Stimulated activated CD4-positive, alpha-beta T cell treated with anti-CD3 and anti-CD28 coated beads, TNF-alpha, amount 100 ng/mL, for 24 hours (primary cell): ENCODE measurements at places on chromosomes 1 and 21.

DNA sequence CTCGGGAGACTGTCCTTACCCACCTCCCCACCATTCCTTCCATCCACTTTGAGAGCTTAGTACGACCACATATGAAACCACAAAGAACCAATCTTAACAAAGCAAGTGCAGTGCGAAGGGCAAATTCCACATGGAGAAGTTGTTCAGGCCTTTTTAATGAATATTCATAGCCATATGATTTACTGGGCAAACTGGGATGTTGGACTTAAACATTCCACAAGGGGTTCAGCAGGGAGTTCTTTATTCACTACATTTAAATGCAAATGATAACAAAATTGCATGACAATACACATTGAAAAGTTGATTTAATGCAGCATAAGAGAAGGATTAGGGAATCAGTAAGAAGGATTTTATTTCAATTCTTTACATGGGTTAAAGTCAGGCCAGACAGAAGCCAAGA is 14.7 kb downstream of the NMNAT2 start:
- DNase-seq, result no peak

- DNase-seq, result no peak
Measured at GRCh38 chr1:35707601-35708440, 10.9 kb downstream of the C1orf216 start.

GRCh38 chr21:38831526-38832467 is 26.1 kb downstream of the ETS2 start:
- peak; percentile 12 for DNase-seq

DNA sequence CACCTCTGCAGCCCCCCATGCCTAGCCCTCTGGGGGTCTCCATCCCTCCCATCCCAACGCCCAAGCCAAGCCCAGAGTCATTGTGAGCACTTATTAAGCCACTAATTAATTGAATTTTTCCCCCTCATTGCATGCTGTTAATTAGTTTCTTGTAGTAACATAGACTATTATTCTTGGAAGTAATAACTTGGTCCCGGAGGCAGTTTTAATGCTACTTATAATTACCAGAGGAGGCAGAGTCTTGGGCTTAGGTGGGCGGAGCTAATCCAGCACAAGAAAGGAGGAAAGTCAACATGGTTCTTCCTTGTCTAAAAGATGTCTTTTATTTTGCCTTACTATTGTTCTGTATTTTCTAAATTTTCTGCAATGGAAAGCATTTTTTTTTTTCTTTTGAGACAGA is 27.7 kb downstream of the FBXO2 start:
- no peak for DNase-seq

GRCh38 chr1:41719128-41719527 is 199.6 kb downstream of the HIVEP3 start:
- DNase-seq, result no peak
